ENCODE measurements at places on chromosomes 3 and 15. TPM values are rescaled to one million over a fixed set of nuclear protein-coding genes. Genes with fewer than 3 reads are reported as not detected.

DNA sequence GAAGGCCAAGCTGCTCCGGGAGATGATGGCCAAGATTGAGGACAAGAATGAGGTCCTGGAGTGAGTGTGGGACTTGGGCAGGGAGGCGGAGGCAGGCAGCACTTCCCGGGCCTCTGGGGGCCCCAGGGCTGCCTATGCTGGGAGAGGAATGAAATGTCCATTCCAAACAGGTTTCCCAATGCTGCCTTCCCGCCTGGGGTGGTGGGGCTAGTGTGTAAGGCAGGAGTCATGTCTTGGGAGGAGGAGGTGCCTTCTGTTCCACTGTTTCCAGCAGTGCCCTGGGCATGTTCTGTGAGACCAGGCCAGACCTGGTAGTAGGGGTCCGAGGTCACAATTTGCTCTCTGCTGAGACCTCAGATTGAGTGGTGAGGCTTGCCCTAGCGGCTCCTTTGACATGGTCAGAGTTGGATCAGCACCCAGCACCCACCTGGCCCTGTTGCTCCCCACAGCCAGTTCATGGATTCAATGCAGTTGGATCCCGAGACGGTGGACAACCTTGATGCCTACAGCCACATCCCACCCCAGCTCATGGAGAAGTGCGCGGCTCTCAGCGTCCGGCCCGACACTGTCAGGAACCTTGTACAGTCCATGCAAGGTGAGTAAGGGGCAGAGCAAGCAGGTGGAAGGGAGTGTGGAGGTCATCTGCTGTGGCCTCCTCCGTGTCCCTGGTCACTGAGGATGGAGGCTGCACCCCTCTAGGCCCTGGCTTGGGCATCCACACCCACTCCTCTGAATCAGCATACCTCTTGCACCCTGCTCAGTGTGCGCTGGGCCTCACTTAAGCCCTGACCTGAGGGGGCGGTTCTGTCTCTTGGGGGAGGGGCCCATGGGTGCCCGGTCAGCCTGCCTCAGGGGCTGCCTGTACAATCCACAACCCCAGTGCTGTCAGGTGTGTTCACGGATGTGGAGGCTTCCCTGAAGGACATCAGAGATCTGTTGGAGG lies 27.3 kb downstream of the PTPN23 start:
- H3K27ac ChIP-seq = no peak overlapping the region
- H3K27me3 ChIP-seq = no peaks in the 10 kb centered on the region
- DNase-seq = no peak
- no peaks in the 10 kb centered on the region for H3K36me3 ChIP-seq

GRCh38 chr3:14926592-14926991 lies 20.8 kb upstream of the NR2C2 start:
- no peak overlapping the region for H3K27ac ChIP-seq
- peaks cover 10% of the 10 kb centered on the region for H3K4me1 ChIP-seq
- DNase-seq = no peak
- H3K36me3 ChIP-seq = no peaks in the 10 kb centered on the region
- H3K4me3 ChIP-seq = no peak overlapping the region
- H3K27me3 ChIP-seq = no peaks in the 10 kb centered on the region

GRCh38 chr3:104632947-104633346 lies 733.8 kb upstream of the ALCAM start:
- H3K27ac ChIP-seq = no peak overlapping the region
- H3K36me3 ChIP-seq = no peaks in the 10 kb centered on the region
- H3K4me3 ChIP-seq = no peak overlapping the region

CILP gene
- 0.22 TPM for total RNA-seq

DUOXA2 gene
- not detected for total RNA-seq

LTF gene
- not detected for total RNA-seq

FES gene
- total RNA-seq = 11.7 TPM
